ENCODE measurements at places on chromosomes 16 and 17.

DNA sequence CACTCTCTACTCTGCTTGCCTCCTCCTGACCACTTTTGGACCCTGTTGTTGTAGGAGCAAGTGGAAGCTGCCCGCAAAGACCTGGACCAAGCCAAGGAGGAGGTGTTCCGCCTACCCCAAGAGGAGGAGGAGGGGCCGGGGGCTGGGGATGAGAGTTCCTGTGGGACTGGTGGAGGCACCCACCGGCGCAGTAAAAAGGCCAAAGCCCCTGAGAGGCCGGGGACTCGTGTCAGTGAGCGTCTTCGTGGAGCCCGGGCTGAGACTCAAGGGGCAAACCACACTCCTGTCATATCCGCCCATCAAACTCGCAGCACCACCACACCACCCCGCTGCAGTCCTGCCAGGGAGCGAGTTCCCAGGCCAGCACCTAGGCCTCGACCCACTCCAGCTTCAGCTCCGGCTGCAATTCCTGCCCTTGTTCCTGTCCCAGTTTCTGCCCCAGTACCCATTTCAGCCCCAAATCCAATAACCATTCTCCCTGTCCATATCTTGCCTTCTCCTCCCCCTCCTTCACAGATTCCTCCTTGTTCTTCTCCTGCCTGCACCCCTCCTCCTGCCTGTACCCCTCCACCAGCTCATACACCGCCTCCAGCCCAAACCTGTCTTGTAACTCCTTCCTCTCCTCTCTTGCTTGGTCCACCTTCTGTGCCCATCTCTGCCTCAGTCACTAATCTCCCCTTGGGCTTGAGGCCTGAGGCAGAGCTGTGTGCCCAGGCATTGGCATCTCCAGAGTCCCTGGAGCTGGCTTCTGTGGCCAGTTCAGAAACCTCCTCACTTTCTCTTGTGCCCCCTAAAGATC, 11.0 kb upstream of the PHKG2 start:
- no peak for DNase-seq

DNA sequence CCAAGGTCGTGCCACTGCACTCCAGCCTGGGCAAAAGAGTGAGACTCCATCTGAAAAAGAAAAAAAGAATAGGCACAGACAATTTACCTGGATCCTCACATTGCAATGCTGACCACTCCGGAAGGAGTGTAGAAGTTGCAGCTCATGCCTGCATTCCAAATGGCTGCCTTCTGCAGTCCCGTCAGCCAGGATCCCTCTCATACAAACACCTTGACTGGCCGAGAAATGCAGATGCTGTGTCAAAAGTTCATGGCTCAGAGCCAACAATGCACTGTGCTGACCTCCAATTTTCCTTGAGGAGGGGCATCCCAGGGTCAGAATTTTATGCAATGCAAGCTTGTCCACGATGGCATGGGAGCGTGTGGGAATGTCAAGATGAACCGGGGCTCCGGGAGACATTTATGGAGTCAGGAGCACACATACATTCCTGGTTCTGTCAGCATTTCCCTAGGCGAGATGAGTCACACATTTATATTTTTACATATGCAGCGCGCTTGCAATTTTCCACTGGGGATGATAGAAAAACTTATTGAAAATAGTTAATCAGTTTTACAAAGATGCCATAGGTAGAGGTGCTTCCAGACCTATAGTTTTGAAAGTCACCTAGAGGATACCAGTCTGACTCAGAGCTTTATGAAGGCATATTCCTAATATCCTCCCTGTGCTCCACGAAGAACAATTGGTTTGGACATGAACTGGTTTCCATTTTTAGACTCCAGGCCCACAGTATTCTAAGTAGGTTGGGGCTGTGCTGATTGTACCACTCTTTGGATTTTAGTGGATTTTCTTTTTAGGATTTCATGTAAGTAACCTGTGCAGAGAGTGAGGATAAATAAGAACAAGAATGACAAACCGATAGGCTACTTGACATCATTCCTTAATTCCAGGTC, 614.6 kb downstream of the MAF start:
- DNase-seq, result no peak

DNA sequence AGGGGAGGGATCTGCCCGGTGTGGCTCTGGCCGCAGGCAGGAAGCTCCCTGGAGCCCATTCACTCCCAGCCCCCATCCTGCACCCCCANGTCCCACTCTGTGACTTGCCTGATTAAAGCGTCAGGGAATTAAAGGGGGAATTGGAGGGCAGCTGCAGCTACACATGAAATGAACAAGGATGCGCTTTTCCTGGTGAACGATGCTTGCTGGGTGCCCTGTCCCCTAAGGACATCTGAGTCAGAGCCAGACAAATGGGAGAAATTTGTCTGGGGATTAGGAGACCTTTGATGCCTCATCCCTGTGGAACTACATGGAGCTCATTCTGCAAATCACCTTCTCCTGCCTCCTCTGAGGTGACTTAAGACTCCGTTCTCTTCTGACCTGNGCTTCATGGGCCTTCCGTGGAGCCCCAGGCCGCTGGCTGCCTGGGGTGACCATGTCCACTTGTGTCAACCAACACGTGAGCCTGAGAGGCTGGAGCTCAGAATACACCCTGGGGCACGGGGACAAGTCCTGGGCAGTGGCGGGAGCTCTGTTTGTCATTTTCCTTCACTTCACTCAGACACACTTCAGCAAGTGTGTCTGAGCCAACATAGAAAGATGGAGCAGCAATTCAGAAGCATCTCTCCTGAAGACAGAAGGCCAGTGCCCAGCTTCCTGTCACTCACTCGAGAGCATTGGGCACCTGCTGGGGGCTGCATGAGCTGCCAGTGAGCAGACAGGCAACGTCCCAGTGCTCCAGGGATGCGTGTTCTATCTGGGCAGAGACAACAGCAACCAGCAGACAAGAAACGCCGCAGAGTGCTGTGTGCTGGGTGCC, 54.1 kb downstream of the METRNL start:
- DNase-seq, result no peak

GRCh38 chr17:20300436-20300934, 166.9 kb downstream of the LGALS9B start:
- no peak for DNase-seq

- DNase-seq, result no peak
These were observed 50.5 kb upstream of the AMZ2 start for GRCh38 chr17:68197091-68197996.

GRCh38 chr16:11439790-11440656, 94.8 kb downstream of the RMI2 start:
- no peak for DNase-seq

GRCh38 chr16:27737513-27737912, 187.6 kb downstream of the KATNIP start:
- no peak for DNase-seq

GRCh38 chr16:80602894-80603293, 62.1 kb downstream of the DYNLRB2 start:
- no peak for DNase-seq

- DNase-seq, result no peak
These were observed 6.8 kb downstream of the SCARF1 start for GRCh38 chr17:1638624-1639300.

DNA sequence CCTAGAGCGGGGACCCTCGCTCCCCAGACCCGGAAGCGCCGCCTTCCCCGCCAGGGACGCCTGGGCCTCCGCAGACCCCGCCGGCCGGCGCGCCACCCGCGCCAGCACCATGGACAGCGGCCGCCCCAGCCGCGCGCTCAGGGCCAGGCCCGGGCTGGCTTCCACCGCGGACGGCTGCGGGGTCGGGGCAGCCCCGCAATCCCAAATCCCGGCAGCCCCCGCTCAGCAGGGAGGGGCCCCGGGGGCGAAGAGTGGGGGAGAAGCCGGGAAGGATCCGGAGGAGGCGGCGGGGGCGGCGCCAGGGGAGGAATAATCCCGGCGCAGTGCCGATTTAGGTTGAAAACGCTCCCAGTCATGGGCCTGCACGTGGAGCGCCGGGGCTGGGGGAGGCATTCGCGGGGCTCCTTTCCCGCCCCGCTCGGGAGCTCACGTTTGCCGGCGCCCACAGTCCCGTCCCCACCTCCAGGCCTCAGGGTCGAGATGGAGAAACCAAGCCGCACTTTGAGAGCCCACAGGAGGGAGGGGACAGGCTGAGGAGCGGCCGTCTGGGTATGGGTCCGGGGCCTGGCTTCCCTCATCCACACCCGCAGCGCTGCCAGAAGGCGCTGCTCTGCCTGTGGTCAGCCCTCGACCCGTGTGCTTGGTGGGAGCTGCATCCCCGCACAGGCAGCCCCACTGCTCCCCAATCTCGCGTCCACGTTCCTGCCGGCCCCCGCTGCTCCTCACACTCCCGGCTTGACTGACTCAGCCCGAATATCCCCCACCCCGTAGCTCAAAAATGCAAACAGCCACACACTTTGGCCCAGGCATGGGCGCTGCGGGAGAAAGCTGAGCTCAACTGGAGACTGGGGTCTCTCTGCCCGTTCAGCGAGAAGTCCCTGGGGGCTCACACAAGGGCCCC, 4.7 kb downstream of the FBXL16 start:
- no peak for DNase-seq

- DNase-seq, result no peak
These were observed 111.4 kb downstream of the CA10 start for GRCh38 chr17:52047086-52047485.

- DNase-seq, result no peak
These were observed at the start of gene MEIOC for GRCh38 chr17:44655983-44656710. MEIOC (plus strand) TSS chr17:44656468; CDS start chr17:44656614, 146 bp downstream.

DNA sequence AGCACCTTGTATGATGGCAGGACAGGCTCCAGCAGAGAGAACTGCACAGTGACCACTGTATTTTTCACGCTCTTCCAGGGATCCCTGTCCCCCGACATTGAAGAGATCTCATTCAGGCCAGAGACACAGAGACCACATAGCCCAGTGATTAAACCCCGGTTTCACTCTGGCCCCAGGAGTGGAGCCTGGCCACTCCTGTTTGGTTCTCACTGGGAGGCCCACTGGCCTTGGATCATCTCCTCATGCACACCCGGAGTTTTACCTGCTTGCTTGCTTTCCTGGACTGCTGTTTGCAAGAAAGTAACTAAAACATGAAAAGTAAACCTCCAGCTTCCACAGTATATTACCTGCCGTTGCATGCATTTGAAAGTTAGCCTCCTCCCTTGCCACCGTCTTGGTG, 13.2 kb upstream of the CLEC18C start:
- DNase-seq, result no peak
